Large intestine (tissue), 12 donors: ENCODE measurements at places on chromosomes 3 and 15. TPM values are rescaled to one million over a fixed set of nuclear protein-coding genes. Genes with fewer than 3 reads are reported as not detected.

The CASR gene
- 1.9 TPM for polyA plus RNA-seq

The P3H2 gene
- polyA plus RNA-seq: 9.3 TPM

The CD96 gene
- polyA plus RNA-seq: 4.1 TPM

The EIF1B gene
- polyA plus RNA-seq: 114 TPM

The SCG3 gene
- 10.0 TPM for polyA plus RNA-seq

DNA sequence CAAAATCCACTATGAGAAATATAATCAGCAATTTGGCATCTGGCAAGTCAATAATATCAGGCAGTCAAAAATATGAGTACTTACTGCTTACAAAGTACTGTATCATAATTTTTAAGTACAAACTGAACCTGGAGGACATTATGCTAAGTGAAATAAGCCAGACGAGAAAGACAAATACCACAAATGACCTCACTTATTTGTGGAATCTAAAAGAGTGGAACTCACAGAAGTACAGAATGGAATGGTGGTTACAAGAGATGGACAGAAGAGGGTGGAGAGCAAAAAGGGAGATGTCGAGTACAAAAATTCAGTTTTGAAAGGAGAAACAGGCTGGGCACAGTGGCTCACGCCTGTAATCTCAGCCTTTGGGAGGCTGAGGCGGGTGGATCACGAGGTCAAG is 12.4 kb downstream of the PCYT1A start:
- no peak for DNase-seq

GRCh38 chr15:48373821-48374451 is 42.7 kb downstream of the DUT start:
- no peak for DNase-seq

DNA sequence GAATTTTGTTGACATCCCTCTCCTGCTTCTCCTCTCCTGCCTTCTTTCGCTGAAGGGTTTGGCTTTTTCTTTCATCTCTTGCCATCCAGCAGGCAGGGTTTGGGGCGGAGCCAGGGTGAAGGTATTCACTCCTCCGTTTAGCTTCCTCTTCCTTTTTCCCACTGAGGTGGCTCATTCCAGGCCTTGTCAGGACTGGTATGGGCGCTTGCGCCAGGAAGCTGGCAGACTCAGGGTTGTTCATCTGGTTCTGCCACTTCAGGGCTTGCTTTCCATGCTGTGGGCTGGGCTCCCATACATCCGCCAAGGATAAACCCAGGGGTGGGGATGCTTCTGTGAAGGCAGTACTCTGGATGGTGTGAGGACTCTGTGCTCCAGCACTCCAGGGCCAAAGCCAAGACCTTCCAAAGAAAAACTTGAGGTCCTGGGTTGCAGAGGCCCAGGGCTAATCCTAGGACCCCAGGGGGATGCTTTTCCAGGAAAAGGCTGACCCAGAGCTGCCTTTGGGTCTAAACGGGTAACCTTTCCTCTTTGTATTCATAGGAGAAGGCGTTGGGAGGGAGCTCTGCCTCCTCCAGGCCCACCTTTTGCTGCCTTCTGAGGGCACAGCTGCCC is 7.7 kb upstream of the AMOTL2 start:
- DNase-seq: no peak

DNA sequence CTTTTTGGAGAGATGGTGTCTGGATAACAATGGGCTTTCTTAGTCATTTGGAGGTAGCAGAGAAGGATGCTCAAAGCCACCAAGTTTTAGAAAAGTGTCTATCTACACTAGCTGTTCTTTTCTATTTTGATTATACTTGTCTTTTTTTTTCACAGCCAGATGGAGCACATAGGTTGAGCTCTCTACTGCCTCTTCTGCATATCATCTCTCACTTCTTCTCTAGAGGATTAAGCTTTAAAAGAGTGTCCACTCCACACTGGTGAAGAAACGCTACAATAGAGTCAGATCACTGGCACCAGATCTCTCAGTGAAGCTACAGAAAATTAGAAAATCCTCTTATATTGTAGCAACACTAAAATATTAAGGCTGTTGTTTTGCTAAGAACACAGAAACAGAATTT is 145.3 kb upstream of the MBNL1 start:
- no peak for DNase-seq

The KCNAB1 gene
- 2.5 TPM for polyA plus RNA-seq

The RBPMS2 gene
- polyA plus RNA-seq: 7.7 TPM

- DNase-seq: no peak
These were observed 330.5 kb downstream of the ROBO2 start for GRCh38 chr3:77370413-77370812.

GRCh38 chr3:69499899-69500421 is 114.1 kb upstream of the FRMD4B start:
- DNase-seq: no peak

The CKMT1A gene
- polyA plus RNA-seq: 13.0 TPM

GRCh38 chr3:9473496-9474065 is 76.2 kb downstream of the SETD5 start:
- no peak for DNase-seq

The CELSR3 gene
- polyA plus RNA-seq: 3.9 TPM

GRCh38 chr15:40754574-40754882 is 526 bp downstream of the RMDN3 start:
- DNase-seq: no peak

DNA sequence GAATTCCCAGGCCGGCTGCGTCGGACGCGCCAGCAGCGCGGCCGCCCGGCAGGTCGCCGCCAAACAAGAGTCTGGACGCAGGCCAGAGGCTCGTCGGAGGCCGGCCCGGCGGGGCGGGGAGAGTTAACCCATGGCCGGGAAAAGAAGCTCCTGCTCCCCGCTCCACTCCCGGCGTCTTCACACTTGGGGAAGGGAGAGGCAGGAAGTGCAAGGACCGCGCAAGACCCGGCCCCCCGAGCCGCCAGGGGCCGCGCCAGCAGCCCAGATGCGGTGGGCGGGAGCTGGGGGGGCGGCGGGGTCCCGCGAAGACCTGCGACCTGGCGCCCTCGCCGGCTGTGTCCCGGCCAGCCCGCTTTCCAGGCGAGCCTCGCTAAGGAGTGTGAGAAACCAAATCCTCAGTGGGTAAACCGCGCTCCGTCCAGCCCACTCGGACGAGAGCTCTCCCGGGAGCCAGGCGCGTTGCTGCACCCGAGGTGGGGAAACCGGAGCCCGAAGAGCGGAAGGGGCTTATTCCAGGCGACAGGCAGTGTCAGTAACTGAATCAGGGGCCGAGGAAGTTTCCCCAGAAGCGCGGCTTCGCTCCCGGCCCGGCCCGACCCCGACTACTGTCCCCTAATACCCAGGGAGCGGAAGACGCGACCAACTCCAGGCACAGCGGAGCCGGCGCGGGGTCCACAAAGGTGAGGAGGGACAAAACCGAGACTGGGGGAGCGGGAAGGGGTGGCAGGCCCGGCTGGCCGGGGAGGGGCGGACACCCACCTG is 721 bp downstream of the ADAMTS7 start:
- peak; percentile 23 for DNase-seq

GRCh38 chr3:197025736-197026480 is 3.7 kb downstream of the MELTF start:
- no peak for DNase-seq

GRCh38 chr3:195023989-195024388 is 247.0 kb downstream of the XXYLT1 start:
- DNase-seq: no peak

The PPP1R14D gene
- 14.0 TPM for polyA plus RNA-seq

DNA sequence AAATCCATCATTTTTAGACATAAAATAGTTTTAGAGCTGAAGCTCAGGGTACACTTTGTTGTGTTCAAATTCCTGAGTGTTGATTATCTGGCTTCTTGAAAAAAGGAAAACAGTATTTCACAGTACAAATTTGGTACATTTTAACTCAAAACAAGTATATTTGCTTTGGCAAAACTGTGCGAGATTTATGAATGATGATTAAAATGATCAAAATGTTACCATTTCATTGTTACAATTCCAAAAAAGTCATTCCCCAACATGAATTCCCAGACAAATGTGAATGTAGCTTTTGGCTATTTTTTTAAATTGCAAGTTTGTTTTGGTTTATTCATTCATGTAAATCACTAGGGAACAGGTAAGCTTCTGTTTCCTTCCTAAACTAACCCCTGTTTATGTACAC is 347.4 kb upstream of the DCBLD2 start:
- DNase-seq: no peak

The ZBED2 gene
- polyA plus RNA-seq: 1.0 TPM

DNA sequence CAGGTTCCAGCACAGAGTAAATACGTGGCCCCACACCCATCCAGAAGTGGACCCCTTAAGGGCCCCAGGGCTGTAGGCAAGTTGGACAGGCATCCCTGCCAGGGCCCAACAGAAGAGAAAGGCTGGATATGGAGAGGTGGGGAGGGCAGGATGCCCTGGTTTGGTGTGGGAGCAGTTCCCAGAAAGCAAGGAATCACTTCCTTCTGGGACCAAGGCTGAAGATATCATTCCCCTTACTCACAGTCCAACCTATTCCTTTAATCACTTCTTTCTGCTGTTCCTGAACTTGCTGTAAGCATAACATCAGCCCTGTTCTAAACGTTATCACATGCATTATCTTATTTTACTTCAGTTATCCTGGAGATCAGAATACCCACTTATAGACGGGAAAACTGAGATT is 6.1 kb upstream of the MESP2 start:
- DNase-seq: no peak

DNA sequence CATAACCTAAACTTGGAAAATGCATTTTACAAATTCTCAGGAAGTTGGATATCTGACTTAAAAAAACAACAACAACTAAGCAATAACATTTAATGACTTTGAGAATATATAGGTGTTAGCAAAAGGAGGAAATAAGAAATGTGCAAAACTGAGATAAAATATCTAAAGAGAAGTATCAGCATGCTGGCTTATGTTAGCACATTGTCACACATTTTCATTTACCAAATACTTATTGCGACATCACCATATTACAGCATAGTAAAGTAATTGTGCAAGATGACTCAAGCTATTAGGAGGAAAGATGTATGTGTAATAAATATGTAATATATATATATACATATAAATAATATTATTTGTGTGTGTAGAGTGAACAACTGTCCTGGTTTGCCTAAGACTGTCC is 9.2 kb downstream of the PTX3 start:
- no peak for DNase-seq

GRCh38 chr15:101193806-101194545 is 57.9 kb downstream of the CHSY1 start:
- DNase-seq: no peak

DNA sequence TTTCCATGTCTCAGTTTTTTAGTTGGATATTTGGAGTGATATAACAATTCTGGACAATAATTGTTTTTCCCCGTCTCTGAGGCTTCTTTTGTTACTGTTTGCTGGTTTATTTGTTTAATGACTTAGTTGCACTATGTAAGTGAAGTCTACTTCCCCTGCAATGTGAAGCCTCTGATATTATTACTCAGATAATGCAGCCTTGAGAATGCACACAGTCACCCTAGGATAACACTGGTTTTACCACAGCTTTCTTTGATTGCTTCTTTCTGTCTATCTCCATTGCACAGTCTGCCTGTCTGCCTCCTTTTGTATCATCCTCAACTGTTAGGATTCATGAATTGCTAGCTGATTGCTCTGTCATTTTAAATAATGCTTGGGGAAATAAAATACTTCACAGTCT is 208.7 kb upstream of the ROBO1 start:
- no peak for DNase-seq

The MYL3 gene
- 6.7 TPM for polyA plus RNA-seq

DNA sequence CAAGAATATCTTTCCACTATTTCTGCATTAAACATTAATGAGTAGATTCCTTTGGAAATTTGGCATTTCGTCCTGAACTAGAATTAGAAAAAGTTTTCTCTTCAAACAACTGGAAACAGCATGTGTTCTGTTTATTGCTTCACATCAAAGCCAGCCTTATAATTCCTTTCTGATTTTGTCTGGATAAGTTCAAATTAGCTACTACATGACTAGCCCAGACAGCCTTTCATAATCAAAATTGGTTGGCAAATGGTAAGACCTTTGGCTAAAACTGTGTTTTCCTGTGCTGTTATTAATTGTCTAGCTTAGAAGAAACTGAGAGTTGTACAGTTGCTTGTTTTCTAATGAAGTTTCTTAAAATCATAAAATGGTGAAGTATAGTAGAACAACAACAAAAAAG is 52.7 kb upstream of the P3H2 start:
- DNase-seq: no peak

The CHAC1 gene
- polyA plus RNA-seq: 1.4 TPM

GRCh38 chr15:40927873-40928806 is 1.0 kb upstream of the DLL4 start:
- peak; percentile 65 for DNase-seq

DNA sequence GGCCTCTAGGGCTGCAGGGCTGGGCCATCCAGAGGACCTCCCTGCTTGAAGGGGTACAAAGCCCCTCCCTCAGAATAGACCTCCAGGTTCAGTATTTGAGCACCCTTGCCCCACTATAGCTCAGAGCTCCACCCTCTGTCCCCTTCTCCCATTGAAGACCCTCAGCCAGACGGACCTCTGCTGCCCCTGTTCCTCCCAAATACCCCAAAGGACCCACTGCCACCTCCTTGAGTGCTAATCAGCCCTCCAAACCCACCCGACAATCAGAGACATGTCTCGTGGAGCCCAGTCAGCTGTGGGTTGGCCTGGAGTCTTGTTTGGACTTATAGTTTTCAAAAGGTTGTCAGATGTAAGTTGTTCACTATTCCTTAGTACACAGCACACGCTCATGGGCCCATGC is 161.1 kb downstream of the UACA start:
- DNase-seq: no peak

DNA sequence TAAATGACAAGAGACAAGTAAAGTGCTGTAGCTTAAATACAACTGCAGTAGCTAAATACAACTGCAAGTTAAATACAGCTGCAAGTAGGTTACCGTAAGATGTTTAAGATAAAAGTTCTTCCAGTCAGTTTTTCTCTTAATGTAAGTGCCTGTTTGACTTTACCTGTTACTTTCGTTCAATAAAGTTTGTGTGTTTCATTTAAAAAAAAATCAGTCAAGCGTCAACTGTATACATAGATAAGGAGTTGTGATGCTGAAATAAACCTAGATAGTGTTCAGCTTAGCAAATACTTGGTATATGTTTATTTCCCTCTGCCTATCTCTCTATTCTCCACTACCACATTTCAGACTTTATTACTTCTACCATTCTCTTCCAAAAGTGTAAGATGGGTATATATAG is 221.2 kb downstream of the NR2F2 start:
- DNase-seq: no peak

DNA sequence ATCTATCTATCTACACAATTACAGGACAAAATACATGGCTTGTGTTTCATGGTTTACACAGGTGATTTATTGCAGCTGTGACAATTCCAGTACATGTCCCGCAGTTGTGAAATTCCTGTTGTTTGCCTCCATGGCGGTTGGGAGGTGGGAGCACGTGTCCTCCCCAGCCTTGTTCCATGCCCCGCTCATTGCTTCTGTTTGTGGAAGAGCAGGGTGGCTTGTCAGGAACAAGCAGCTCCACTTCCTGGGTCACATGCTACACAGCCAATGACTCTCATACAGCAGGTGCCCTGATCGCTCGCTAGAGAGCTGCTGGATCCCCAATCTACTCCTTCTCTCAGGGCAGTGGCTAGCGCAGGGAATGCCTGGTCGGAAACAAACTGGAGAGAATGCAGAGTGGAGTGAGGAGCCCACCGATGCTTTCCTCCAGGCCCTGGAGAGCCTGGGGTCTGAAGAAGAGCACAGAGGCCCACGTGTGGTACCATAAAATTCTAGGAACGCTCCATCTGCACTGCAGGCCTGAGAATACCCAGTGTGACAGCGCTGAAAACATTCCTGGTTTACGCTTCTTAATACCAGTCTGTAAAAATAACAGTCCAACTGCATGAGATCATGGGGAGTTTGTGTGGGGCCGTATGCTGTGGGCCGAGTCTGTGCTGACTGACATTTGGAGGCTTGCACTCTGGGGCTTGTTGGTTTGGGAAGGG is 270.6 kb upstream of the RGMA start:
- DNase-seq: peak; percentile 10
